ENCODE measurements at places on chromosomes 3 and 15.
A peak's percentile ranks its signal among the peaks of the same experiment; 100 is the strongest.

DNA sequence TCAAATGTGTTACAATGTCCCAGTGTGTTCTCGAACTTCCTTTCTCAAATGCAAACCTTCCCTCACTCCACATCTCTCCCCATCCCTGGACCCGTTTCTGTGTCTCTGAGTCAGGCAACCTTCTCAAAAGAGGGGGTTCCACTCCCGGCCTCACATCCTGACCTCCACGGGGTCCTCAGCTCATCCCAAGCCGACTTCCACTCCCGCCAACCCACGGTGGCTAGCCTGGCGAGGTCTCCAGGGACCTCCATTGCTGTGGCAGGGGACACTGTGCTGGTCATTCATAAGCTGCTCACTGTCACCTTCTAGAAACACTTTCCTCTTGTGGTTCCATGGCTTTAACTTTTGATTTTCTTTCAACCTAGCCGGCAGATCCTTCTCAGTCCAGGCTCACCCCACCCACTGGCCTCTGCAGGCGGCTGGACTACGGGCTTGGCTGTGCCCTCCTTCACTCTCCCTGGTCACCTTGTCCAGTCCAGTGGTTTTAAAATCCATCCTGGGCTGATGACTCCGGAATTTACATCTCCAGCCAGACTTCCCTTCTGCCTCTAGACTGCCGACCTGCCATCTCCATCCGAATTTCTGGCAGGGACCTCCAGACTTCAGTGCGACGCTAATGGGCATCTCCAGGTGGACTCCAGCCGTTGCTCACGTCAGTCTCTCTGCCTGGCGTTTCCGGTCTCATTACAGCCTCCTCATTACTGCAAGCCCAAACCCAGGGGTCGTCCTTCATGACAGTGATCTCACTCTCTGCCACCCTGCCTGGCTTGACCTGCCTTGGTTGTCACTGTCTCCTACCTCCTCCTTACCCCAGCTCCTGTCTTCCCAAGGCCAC, 20.0 kb downstream of the ABTB1 start:
- DNase-seq, result no peak

DNA sequence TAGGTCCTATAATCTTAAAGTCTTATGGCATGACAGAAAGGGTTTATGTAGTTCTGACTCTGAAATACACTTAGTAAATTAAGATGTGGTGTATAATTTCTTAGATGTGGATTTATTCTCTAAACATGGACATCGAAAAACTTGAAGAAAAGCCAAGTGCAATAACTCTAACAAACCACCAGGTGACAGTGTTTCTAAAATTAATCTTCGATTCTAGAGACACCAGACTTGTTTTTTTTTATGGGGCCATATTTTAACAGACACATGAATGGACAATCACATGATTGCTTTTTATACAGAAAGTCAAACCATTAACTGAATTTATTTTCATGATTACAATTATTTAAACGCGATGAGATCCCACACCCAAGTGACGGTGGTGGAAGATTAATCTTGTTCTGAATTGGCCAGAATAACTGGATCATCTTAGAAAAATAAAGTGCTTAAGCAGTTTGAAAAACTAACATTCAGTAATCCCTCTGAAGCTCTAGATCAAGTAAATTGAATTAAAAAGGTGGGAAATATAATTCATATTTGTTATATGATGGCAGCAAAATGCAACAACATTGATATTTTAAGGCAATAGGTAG, 305.1 kb downstream of the LSAMP start:
- peak; percentile 25 for DNase-seq

- DNase-seq, result no peak
Measured at GRCh38 chr3:58898513-58898912, 151.3 kb downstream of the CFAP20DC start.

GRCh38 chr3:18237251-18238005, 187.7 kb downstream of the SATB1 start:
- no peak for DNase-seq

DNA sequence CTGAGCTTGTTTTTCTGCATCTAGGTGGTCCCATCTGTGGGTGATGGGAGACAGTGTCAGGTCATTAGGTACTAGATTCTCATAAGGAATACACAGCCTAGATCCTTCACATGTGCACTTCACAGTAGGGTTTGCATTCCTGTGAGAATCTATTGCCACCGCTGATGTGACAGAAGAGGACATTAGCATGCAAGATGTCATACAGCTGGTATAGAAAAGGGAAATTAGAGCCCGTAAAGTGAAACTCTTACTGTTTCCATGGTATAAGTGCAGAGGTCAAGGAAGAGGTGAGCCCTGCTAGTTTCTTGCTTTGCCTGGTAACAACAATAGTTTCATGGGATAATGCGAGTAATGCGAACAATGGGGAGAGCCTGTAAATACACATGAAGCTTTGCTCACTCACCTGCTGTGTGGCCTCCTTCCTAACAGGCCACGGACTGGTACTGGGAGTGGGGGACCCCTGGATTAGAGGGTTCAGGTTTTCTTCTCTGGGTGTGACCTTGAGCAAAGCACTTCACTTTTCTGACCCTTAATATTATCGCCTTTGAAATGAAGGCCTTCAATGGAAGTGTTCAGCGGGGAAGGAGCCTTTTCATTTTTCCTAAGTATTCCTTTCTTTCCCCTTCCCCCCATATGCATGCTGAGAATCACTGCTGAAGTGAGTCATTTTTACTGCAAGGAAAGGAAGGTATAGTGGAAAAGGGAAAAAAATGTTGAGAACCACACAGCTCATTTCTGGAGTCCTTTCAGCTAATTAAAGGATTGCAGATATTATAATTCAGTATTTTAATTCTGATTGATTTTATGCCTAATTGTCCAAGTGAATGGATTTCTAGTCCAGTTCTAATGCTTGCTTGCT, 286.4 kb downstream of the UBE2E2 start:
- DNase-seq, result no peak

DNA sequence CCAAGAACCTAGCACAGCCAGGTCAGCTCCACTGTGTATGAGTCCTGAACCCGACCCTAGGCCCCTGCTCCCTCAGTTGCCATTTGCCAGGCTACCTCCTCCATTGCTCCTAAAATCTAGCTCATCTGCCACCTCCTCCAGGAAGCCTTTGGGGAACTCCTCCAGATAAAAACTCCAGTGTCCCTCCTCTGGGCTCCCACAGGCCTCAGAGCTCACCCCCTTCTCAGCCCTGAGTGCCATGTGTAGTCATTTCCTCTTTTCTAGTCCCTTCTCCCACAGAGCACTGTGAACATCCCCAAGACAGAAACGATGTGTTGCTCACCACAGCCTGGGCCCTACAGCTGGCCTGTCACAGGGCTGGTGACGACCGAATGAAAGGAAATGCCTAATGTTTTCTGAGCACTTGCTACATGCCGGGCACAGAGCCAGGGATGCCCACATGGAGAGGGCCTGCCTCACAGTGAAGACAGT, 61.0 kb downstream of the IQSEC1 start:
- no peak for DNase-seq

DNA sequence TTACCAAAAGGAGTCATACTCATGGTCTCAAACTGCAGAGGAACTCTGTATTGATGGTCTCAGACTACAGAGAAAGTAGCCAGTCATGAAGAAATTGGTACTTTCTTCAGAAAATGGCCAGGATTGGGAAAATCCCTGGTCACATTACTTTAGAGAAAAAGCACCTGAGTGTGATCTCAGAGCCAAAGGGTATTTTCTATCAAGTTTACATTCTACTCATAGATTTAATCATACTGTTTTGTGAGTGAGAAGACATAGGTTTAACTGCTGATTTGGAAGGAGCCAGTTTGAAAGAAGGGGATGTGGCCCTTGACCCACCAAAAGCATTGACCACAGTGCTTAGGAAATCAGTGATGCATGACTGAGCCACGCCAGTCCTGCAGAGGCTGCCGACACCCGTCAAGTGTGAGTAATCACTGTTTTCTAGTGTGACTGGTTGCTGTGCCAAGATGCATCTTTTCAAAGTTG, 203.6 kb downstream of the AKAP13 start:
- no peak for DNase-seq

GRCh38 chr3:132661101-132661500, 972 bp downstream of the UBA5 start:
- no peak for DNase-seq

DNA sequence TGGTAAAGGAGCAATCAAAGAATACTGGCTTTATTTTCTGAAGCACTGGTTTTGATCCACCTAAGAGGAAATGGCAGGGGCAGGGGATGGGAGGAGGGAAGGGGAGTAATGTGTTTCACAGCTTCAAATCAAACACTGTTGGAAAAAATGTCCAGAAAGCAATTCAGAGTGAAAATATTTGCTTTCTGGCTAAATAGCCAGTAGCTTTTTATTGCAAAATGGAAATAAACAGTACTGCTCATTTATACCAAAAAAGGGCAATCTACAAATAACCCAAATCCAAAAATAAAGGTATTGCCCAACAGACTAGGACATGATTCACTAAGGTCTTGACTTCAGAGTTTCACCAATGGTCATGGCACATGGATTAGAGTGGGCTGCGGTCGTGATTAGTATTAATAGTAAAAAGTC, 279.3 kb upstream of the THBS1 start:
- DNase-seq, result no peak

GRCh38 chr3:69360690-69361089, 25.2 kb downstream of the FRMD4B start:
- DNase-seq, result no peak

DNA sequence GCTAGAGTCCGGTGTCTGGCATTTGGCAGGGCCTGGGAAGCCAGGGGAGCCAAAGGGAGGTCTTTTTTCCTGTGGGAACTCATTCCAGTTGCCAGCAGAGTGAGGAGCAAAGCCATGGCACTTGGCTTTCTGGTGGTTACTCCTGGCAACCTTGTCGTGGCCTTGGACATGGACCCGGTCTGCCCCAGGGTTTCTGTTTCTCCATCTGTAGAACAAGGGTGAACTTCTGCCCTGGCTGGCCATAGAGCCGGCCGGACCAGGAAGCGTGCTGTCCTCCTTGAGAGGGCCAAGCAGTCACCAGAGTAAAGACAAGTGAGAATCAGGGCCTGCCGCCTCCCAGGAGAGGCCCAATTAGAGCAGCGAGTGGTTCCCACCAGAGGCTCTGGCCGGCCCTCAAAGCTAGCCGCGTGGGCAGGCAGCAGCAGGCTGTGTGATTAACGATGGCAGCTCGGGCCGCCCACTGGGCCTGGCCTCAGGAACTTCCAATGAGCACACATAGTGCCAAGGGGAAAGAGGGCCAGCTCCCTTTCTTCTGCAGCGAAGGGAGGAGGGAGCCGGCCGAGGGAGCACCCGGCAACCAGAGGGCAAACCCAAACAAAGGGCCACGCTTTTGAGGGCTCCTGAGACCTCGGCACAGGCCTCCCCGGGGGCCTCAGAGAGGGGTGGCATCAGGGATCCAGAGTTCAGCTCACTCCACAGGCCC, 29.1 kb upstream of the ELP6 start:
- no peak for DNase-seq

- no peak for DNase-seq
Measured at GRCh38 chr15:67831363-67831762, 6.1 kb downstream of the SKOR1 start.

DNA sequence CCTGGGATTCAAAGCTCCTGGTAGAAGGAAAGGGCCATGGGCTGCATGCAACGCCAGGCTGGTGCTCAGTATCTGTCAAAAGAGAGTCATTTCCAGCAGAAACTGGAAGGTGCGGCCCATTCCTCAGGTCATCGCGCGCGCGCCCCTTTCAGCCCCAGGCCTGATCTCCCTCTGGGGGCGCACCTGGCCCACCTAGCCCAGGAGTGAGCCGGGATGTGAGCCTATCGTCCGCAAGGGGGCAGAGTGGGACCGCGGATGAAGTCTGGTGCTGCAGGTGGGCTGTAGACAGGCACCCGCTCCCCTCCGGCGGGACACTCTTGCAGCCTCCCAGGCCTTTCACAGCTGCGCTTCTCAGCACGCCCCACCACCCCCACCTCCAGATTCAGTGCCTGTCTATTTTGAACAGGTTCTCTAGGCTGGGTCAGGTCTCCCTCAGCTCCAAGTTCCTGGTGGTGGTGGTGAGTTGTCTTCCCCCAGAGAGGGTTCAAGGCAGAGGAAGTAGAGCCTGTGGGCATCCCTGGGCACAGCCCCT, 5.8 kb upstream of the RPL29 start:
- DNase-seq, result no peak

DNA sequence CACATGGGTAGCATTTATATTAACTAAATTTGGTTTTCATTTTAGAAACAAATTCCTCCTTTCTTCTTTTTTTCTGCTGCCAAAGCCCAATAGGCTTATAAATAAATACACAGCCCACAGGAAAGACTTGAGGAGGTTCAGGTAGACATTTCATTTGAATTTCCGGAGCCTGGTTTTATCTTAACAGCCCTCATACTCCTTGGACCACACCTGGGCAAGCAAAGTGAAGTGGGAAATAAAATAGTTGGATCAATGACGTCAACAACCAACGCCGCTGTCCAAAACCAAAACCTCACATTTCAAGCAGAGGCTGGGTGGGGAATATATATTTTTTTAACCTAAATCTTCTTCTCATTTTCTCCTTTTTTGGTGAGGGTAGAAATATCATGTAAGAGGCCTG, 53.2 kb downstream of the RFTN1 start:
- no peak for DNase-seq

- no peak for DNase-seq
Measured at GRCh38 chr3:69422751-69423150, 36.9 kb upstream of the FRMD4B start.

DNA sequence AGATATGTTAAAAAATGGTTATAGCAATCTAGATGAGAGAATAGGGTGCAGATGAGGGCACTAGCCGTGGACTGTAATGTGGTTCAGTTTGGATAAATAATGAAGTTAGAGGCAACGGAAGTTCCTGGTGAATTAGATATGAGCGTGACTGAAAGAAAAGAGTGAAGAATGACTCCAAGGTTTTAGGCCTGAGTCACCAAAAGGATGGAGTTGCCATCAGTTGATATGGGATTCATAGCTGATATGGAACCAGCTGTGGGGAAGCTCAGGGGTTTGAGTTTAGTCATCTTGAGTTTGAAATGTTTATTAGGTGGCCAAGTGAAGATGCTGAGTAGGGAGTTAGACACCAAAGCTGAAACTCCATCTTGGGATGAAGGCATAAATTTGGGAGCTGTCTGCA, 66.2 kb downstream of the SSR3 start:
- DNase-seq, result no peak

DNA sequence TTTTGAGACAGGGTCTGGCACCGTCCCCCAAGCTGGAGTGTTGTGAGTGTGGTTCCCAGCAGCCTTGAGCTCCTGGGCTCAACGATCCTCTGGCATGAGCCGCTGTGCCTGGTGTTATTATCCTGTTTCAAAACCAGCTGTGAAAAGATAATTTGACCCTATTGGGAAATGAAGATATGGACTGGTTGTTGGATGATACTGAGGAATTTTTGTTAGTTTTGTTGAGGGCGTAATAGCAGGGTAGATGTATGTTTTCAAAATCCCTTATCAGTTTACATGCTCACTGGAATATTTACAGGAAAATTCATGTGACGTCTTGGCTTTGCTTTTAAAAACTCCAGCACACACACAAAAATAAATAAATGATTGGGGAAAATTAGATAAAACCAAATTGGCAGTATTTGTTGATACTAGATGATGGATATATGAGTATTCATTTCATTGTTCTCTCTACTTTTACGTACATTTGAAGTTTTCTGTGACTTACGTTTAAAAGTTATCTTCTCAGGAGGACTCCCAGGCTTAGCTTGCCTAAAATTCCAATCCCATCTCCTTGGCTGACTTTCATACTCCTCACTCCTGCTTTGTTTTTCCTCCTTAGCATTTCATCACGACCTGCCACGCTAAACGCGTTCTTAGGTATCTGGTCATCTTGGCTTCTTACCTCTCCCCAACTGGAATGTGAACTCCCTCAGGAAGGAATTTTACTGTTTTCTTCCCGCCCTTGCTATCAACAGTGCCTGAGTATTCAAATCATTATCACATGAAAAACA, 56.8 kb upstream of the TFRC start:
- no peak for DNase-seq

GRCh38 chr3:6516143-6516542, 344.8 kb upstream of the GRM7 start:
- DNase-seq, result no peak

- no peak for DNase-seq
Measured at GRCh38 chr3:24235121-24235520, 259.5 kb downstream of the THRB start.

Measured in glomerular endothelial cell (primary cell).